ENCODE measurements at places on chromosomes 1 and 21.

DNA sequence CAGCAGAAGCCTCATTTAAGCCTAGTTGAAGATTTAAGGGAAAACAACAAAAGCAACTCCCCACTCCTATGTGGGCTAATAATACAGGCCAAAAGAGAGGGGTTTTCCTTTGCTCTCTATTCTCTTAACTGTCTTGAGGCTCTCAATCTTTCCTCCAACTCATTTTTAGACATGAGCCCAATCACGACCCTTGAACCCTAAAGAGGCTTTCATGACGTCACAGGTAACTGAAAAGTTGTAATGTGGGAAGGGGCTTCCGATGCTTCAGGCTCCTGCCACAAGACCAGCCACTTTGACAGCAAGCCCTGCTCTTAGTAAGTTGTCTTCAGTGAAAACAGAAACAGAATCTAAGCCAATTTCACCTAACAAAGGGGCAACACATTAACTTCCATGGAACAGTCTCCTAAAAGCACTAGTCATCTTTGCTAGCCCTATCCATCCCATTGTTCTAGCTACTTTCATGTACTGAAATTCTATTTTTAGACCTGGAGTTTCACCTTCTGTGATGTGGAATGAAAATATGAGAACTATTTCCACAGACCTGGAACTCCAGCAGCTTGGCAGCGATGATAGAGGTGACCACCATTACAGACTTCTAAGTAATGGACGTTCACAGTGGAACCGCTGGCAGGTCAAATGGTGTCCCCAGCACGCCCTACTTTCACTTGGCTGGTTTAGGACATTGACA lies 36.3 kb downstream of the GPR161 start:
- DNase-seq: no peak

DNA sequence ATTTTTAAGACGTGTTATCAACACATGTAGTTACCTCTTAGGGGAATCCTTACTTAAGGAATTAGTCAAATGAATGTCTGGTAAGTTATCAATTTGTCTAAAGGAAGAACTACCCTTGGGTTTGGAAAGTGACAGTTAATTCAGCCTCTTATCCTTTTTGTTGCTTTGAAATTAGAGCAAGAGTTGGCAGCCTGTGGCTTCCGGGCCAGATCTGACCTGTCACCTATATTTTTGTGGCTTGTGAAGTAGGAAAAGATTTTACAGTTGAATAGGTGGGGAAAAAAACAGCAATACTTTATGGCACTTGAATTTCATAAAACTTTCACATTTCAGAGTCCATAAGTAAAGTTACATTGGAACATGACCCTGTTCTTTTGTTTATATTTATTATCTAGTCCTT lies 5.5 kb downstream of the MRPS6 start:
- no peak for DNase-seq

GRCh38 chr1:43666608-43667007 lies 16.7 kb downstream of the KDM4A start:
- DNase-seq: no peak

- DNase-seq: no peak
Observed at GRCh38 chr21:34602061-34602460, 12.9 kb downstream of the RCAN1 start.

DNA sequence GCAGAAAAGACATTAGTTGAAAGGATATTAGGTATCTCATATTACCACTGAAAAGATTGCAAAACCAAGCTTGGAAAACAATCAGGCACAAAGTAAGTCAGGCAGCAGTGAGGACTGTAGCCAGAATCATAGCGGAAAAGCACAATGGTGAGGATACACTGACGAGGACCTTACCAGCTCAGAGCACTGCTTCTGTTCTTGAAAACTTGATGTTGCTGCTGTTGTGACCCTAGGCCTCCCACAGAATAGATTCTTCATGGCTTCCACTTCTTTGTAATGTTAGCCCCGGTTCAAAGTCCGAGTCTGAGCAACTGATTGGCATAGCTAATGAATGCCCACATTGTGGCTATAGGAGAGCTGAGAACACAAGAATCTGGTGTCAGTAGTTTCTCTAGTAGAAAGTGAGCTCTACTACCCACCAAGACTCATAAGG lies 45.2 kb upstream of the LRRC8C start:
- DNase-seq: no peak

DNA sequence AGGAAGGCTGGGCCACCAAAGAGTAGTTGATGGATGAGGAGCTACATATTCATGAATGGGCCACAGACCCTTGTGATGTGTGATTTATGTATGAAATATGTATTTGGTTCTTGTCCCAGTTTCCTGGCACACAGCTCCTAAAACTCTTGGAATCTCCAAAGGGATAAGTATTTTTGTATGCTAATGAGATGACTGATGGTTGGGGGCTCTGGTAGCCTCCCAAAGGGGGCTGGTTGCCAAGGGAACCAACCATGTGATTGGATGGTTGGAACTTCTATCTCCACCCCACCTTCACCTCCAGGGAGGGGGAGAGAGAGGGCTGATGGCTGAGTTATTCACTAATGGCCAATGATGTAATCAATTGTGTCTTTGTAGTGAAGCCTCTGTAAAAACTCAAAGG lies 77.1 kb downstream of the ZNF281 start:
- no peak for DNase-seq

GRCh38 chr1:168766568-168766967 lies 37.6 kb upstream of the DPT start:
- no peak for DNase-seq

- DNase-seq: no peak
Observed at GRCh38 chr1:71427066-71427465, 346.2 kb upstream of the ZRANB2 start.

- DNase-seq: no peak
Observed at GRCh38 chr21:45109831-45110492, 35.6 kb downstream of the ADARB1 start.
